Activated CD4-positive, alpha-beta T cell treated with anti-CD3 and anti-CD28 coated beads for 1 hour (primary cell): ENCODE measurements at places on chromosomes 7 and 10.

DNA sequence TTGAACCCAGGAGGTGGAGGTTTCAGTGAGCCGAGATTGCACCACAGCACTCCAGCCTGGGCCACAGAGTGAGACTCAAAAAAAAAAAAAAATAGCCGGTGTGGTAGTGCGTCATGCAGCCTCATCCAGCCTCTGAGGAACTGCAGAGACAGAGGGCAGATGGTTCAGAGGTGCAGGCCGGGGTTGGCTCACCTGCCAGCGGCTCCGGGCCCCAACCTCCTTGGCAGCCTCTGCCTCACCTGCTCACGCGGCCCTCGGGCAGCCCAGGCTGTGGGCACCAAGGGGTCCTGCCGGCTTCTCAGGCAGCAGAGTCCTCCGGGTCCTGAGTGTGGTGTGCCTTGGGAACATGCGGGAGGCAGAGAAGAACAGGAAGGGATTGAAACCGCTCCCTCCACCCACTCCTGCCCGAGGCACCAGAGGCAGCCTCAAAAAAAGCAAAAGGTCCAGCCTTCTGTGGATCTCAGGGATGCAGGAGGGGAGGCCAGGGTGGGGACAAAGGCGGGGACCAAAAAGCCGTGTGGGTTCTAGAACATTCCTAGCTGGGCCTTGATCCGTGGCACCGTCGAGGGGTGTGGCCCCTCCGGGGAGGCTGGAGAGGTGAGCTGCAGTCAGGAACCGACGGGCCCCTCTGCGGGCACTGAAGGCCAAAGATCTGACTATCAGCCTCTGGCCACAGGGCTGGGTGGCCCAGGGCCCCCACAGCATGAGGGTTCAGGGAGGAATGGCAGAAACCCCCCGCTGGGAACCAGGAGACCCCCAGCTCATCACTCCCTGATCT lies 55.4 kb upstream of the DNAJB6 start:
- DNase-seq = no peak

DNA sequence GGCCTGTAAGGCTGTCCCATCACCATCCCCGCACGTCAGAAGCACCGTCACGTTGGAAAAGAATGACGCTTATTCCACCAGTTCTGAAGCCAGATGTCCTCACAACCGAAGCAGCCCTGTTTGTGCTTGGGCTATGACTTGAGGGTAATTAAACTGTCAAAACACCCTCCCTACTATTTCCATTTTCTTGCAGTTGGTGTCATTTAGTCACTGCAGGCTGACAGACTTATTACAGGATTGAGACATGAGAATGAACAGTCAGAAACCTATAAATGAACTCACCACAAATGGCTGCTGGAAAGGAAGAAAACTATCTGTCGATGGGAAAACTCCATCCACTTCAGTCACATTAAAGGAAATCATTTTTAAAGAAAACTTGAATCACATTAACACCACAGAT lies 85.3 kb downstream of the VOPP1 start:
- no peak for DNase-seq

DNA sequence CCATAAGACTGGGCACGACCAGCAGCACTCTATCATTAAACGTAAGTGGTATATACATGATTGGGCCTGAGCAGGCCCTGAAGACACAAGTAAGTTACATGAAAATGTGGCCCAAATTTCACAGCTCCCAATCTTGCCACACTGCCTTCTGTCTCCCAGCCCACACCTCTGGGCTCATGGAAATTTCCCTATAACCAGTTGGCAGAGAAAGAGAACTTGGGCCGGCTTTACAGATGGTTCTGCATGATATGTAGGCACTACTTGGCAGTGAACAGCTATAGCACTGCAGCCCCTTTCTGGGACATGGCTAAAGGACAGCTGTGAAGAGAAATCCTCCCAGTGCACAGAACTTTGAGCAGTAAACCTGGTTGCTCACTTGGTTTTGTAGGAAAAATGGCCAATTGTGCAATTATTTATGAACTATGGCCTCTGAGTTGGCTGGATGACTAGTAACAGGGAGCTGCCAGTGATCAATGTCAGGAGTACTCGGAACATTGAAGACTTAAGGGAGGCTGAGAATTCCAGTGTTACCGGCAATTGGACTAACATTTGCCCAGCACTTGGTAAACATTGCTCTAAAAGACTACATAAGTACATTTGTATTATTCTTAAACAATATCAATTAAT lies 1006.6 kb upstream of the LRRN3 start:
- DNase-seq = no peak

- no peak for DNase-seq
Measured at GRCh38 chr10:51759896-51760534, 60.6 kb upstream of the CSTF2T start.

- DNase-seq = no peak
Measured at GRCh38 chr7:151818674-151819519, 58.0 kb downstream of the PRKAG2 start.

- no peak for DNase-seq
Measured at GRCh38 chr10:70343712-70344111, 38.7 kb downstream of the LRRC20 start.

GRCh38 chr7:51134013-51134441 lies 182.6 kb downstream of the COBL start:
- no peak for DNase-seq

DNA sequence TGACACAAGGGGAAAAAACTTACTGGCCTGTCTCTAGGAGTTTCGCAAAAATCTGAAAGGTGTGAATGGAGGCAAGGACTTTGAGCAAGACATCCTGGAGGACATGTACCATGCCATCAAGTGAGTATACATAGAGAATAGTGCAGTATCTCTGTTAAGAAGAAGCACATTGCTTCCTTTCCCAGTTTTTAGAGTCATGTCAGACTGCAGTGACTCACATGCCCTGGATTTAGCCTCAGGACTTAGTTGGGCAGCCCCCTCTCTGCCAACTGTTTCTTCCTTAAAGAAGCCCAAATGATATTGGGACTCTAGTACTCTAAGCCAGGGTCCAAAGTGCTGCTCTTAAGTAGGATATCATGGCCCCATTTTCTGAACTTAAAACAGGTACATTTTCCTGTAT lies 28.1 kb upstream of the NFKB2 start:
- DNase-seq = no peak

GRCh38 chr10:60310740-60311139 lies 78.9 kb downstream of the ANK3 start:
- no peak for DNase-seq

DNA sequence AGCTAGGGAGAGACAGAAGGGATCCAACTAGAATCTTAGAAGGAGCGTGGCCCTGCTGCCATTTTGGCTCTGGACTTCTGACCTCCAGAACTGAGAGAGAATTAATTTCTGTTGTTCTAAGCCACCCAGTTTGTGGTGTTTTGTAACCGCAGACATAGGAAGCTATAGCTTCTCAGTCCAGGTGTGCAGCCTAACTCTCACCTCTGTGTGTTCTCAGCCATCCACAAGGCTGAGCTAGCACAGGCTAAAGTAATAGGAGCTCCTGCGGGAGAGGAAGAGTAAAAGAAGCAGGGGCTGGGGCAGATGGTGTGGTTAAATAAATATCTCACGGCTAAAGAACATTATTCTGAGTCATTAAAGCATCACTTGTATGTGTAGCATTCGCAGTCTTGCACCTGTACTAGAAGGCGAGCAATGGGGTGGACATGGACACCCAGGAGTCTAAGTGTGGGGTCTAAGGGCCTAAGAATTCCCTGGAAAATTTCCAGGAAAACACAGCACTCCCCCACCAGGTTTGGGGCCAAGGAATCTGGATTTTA lies 94.1 kb downstream of the AOAH start:
- DNase-seq = no peak

GRCh38 chr7:44180631-44181030 lies 8.6 kb downstream of the GCK start:
- no peak for DNase-seq

DNA sequence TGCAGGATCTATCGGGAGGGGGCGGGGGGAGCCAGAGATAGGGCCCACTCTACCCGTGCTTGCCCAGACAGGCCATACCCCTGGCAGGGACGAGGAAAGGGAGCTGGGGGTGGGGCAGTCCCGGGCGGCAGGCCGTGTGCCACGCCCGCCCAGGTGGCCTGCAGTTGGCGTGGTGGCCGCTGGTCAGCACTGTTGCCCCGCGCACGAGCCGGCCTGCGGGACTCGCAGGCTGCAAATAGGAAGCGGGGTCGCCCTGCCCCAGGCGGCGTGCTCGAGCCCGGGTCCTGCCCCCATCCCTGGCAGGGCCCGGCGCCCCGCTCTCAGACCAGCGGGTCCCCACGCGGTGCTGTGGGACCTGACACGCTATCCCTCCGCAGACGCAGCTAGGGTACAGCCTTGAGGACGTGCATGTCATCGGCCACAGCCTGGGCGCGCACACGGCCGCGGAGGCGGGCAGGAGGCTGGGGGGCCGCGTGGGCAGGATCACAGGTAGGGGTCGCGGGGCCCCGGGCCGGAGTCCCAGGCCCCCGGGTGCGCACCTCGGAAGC lies 6.7 kb downstream of the PNLIPRP2 start:
- DNase-seq = no peak

- no peak for DNase-seq
Measured at GRCh38 chr7:147170341-147171012, 1053.9 kb downstream of the CNTNAP2 start.

DNA sequence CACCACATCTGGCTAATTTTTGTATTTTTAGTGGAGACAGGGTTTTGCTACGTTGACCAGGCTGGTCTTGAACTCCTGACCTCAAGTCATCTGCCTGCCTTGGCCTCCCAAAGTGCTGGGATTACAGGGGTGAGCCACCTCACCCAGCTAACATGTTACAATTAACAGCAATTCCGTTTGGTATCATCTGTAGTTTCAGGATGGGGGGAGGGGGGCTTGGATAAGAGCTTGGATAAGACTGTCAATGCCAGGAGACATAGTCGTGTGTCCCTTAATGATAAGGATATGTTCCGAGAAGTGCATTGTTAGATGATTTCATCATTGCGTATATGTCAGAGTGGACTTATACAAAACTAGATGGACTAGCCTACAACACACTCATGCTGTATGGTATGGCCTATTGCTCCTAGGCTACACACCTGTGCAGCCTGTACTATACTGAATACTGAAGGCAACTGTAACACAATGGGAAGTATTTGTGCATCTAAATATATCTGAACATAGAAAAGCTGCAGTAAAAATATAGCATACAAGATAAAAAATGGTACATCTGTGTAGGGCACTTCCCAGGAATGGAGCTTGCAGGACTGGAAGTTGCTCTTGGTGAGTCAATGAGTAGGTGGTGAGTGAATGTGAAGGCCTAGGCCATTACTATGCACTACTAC lies 103.9 kb upstream of the TNS3 start:
- DNase-seq = no peak

- DNase-seq = no peak
Measured at GRCh38 chr10:113232928-113233511, 283.0 kb downstream of the TCF7L2 start.

GRCh38 chr7:156547884-156548561 lies 92.6 kb upstream of the RNF32 start:
- DNase-seq = no peak

DNA sequence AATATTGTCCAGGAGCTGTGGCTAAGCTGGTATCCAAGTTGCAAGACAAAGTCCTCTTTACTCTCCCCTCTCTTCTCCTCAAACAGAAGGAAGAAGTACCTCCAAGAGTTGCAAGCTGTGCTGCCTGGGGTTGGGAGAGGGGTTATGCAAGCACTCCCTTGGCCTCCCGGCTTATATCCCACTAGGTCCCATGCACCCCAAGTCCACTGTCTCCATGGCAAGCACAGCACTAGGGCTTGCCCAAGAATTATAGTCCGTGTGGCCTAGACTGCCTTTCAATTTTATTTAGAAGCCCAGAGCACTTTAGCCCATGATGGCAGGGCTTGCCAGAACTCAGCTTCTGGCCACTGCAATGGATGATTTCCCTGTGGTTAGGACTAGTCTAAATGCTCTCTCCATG lies 40.4 kb upstream of the TECTB start:
- no peak for DNase-seq

DNA sequence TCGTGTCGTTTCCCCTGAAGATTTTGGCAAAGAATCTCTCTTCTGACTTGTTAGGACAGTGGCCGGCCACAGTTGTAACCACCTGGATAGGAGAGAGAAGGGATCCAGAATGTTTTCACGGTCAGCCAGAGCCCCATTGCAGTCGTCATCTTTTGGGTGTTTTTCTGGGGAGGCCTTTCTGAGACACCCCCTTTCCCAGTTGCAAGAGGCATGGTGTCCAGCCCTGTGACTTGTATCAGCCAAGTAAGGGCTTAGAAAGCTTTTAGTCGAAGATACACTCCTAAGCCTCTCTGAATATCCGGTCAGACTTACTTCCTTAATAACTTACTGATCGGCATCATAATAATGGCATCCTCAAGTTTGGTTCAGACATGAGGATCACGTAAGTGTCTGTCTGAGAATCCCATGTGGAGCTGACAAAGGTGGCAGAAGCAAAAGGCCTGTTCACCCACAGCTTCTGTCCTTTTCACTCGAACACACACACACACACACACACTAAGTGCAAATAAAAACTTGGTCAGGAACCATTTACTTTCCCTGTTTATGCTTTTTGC lies 435.7 kb upstream of the GALNT17 start:
- no peak for DNase-seq

DNA sequence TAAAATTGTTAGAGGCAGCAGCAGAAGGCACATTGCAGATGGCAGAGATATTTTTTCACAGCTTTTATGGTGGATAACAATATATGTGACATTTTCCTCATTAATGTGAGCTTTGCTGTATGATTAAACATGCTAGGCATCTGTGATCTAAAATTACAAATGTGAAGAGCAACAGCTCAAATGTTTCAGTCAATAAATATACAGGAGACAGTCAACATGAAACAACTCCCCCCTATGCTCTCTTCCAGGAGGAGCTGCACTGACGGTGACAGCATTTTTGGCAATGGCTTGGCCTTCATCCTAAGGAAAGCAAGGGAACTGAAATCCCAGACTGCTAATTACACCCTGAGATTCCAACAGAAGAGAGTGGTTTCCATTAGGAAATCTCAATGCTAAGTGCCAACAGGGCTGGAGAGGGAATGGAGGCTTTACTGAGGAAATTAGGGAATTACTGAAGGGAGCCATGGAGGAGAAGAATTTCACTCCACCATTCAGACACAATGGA lies 51.4 kb upstream of the GRB10 start:
- DNase-seq = no peak

DNA sequence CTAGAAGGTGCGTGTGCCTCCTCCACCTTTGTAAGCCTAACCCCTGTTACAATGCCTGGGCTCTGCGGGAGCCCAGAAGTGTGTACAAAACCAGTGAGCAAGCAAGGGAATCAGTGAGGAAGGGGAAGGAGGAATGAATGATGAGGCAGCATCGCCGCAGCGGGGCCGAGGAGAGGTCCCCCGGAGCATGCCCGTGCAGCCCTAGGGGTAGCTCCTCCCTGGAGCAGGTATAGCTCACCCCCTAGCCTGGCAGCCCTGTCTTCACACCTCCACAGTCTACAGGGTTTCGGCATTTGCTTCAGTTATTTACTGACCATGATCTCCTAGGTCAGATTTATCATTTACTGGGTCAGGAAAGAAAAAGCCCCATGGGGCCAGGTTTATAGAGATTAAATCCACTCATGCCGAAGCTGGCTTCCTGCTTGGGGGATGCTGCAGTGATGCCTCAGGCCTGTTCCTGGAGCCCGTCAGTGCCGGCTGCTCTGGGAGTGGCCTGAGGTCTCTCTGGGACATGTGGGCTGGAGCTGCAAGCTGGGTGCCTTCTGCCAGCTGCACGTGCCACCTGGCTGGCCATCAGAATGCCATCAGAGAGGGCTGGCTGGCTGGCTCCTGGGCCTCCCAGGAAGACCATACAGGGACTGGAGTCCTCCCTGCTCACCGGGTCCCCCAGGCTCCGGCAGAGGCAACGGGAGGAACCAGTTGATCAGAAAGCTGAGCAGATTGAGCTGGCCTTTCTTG lies 138.9 kb downstream of the GRK5 start:
- DNase-seq = no peak
